ENCODE measurements at places on chromosomes 16 and 17.

DNA sequence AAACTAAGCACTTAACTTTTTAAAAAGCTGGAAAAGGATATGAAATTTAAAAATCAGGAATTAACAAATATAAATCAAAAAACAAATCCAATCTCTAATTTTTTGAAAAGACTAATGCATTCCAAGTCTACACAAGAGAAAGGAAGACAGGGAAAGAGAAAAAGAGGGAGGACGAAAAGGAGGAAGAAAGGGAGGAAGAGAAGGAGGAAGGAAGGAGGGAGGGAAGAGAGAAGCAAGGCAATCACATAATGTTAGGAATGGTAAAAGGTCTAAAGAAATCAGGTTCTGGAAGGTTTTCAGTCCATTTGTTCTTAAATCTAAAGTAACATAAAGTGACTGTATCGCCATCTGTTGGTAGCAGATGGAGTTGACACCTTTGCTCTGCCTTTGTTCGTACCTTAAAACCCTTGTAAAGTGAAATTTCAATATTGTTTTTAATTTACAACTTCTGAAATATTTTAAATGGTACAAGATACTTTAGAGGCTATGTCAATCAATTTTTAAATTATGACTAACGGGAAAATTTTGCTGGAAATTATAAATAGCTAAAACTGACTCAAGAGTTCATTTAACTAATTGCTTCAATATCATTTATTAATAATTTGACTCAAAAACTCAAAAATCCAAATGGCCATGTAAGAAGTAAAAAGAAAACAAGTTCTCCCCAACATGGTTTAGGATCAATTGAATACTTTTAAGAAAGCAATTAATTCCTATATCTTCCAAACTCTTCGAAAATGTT is 20.4 kb upstream of the CDYL2 start:
- DNase-seq = peak; percentile 54

DNA sequence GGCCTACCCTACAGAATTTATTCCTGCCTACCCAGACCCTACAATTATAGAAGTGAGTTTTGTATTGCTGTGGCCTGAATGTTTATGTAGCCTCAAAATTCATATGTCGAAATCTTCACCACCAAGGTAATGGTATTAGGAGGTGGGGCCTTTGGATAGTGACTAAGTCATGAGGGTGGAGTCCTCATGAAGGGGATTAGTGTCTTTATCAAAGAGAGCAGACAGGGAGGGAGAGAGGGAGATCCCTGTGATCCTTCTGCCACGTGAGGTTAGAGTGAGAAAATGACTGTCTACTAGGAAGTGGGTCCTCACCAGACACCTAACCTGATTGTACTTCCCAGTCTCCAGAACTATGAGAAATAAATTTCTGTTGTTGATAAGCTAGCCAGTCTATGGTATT is 981 bp upstream of the DUXB start:
- DNase-seq = no peak

GRCh38 chr16:83455716-83456115 is 352.1 kb upstream of the HSBP1 start:
- DNase-seq = no peak

- DNase-seq = peak; percentile 42
These were observed 663 bp downstream of the CYB5D1 start for GRCh38 chr17:7858522-7858810.

- no peak for DNase-seq
These were observed 9.6 kb upstream of the SHISA9 start for GRCh38 chr16:12891836-12892235.

All from MV-4-11 (cell line).